ENCODE measurements at places on chromosomes 5 and 9. TPM values are rescaled to one million over a fixed set of nuclear protein-coding genes. Genes with fewer than 3 reads are reported as not detected.

DNA sequence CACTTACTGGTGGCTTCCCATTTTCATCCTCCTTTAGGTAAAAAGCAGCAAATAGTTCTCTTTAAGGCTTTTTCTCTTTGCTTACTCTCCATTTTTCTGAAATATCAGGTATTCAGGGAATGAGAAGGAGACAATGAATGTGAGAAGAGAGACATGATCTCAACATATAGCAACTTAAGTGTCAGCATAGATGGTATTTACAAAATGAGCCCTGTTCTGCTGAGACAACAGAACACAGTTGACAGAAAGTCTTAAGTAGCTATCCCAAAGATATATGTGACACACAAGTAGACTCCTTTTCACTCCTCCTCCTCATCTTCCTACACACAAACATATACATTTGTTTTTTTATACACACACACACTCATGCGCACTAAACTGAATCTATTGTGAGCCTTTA is 649.3 kb upstream of the WWC1 start:
- DNase-seq = no peak

DNA sequence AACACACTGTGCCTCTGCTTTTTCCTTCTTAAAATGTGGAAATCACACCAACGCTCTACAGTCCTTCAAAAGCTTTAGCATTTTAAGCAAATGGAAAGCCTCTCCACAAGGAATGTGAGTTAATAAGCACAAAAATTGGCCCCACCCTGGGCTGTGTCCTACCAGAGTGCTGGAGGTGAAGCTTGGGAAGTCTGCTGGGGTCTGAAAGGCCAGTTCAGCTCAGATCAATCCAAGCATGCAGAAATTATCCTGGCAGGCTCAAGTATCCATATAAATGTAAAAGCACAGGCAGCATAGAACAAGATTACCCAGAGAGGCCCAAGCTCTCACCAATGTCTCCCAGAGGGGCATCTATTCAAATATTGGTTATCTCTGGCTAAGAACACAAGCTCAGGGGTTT is 98.5 kb downstream of the ESM1 start:
- DNase-seq = no peak

DNA sequence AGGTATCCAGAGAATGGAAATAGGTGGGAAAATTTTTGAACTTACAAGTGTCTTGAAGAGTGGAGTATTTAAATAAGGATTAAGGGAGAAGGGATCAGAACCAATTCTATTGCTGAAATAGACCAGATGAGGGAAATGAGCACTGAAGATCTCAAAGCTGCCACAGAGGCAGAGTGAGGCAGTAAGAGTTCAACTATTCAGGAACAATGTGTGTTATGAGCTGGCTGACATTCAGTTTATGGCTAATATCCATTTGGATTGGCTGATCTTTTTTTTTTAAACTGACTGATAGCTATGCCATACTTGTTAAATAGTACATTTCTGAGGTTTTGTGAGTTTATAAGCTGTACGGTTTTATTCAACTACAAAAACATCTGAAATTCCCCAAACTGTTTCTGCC is 95.3 kb upstream of the GNA14 start:
- DNase-seq = no peak

DNA sequence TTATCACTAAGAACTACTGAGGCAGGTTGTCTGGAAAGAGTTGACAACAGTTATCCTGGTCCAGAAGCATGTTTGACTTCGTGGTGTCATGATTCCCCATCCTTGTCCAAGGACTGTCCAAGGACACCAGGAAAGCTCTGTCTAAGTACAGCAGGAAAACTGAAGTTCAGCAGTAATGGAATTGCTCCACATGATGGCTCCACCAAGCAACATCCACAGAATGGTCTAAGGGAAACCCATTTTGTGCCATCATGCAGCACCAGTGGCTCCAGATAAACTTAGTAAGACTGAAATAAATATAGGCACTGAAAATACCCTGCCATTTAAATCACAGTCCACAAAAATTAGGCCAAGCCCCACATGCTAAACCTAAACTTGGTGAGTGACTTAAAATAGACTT is 192.8 kb downstream of the CDH18 start:
- no peak for DNase-seq

DNA sequence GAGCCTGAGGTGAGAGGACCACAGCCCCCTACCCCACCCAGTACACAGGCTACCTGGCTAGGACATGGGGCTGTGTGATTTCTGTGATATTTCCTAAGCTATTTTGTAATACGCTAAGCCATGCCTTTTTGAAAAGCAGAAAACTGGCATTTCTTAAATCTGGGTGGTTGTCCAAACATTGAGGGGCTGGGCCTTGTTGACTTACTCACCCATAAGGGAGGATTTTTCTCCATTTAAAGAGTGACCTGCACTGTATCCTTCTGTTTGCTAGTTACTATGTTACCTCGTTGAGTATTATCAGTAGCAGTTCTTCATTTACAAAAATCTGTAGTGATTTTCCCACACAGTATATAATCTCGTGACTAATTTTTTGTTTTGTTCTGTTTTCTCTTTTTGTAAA is 117.5 kb upstream of the OTULINL start:
- no peak for DNase-seq

GRCh38 chr5:111394586-111394985 is 117.7 kb downstream of the STARD4 start:
- DNase-seq = no peak

DNA sequence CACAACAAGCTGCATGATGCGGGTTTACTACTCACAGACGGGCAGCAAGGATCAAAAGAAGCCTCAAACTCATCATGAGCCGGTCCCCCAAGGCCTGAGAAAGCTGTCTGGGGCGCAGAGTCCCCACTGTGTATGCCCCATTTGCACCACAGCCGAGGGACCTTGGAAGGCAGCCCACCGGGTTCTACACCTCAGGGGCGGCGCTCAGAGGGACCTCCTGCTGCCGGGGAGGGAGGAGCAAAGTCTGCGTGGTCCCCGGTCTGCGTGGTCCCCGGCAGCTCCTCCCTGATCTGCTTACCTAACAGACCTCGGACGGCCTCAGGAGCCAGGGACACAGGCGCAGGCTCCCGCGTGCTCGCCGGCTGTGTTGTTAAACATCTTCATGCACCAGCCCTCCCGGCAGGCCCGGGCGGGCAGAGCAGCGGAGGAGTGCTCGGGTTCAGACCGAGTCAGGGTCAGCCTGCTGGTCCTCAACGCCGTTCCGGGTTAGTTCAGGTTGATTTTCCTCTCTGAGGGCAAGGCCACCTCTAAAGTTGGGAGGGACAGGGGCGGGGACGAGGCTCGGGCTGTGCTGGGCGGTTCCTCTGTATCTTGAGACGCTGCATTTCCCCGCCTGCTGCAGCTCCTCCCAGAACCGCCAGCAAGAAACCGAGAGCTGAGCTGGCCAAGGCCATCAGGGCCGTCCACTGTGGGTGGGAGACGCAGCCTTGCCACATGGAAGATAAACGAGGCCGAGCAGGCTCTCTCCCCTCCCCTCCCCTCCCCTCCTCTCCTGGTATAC is 74.6 kb downstream of the MRPL36 start:
- DNase-seq = peak; percentile 11

FSTL4 gene
- polyA plus RNA-seq = not detected

SPATA31E1 gene
- not detected for polyA plus RNA-seq

CCDC171 gene
- polyA plus RNA-seq = 0.48 TPM

RAI14 gene
- polyA plus RNA-seq = not detected
